Ovary (tissue), 10 donors: ENCODE measurements at places on chromosomes 11 and 22.
A peak's percentile ranks its signal among the peaks of the same experiment; 100 is the strongest.

- no peak overlapping the region for H3K4me3 ChIP-seq
- no peak overlapping the region for H3K27ac ChIP-seq
- DNase-seq: no peak
- H3K27me3 ChIP-seq: no peaks in the 10 kb centered on the region
- H3K36me3 ChIP-seq: no peaks in the 10 kb centered on the region
Observed at GRCh38 chr22:44182588-44183286, 2.0 kb downstream of the PARVG start.

DNA sequence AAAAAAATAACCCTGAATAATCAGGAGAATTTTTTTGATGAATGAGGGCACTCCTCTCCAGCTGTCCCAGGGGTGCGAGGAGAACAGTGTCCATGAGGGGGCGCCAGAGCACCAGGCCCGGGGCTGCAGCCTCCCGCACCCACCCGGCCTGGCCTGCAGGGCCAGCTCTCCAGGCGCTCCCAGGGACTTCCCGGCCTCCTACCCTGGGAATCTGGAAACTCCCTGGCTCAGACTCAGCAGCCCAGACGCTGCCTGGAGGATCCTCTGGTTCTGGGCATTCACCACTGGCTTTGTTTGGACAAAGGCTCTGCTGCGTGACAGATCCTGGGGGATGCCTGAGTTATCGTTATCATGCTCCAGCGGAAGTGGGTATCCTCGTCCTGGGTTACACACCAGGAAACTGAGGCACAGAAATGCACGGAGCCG is 31.0 kb downstream of the MCM5 start:
- H3K4me3 ChIP-seq: no peak overlapping the region
- H3K27me3 ChIP-seq: no peaks in the 10 kb centered on the region
- DNase-seq: peak; percentile 94
- H3K36me3 ChIP-seq: no peaks in the 10 kb centered on the region
- H3K27ac ChIP-seq: peak overlapping the region; percentile 33
- H3K4me1 ChIP-seq: no peaks in the 10 kb centered on the region

- H3K27ac ChIP-seq: no peak overlapping the region
- DNase-seq: no peak
- H3K4me3 ChIP-seq: no peak overlapping the region
- H3K27me3 ChIP-seq: no peaks in the 10 kb centered on the region
- H3K4me1 ChIP-seq: no peaks in the 10 kb centered on the region
Observed at GRCh38 chr11:85723088-85723487, 37.1 kb upstream of the CCDC89 start.

GRCh38 chr11:38278457-38279141 is 1680.6 kb upstream of the RAG2 start:
- no peak overlapping the region for H3K27ac ChIP-seq
- no peaks in the 10 kb centered on the region for H3K4me1 ChIP-seq
- no peak for DNase-seq
- H3K27me3 ChIP-seq: no peaks in the 10 kb centered on the region
- no peaks in the 10 kb centered on the region for H3K36me3 ChIP-seq

DNA sequence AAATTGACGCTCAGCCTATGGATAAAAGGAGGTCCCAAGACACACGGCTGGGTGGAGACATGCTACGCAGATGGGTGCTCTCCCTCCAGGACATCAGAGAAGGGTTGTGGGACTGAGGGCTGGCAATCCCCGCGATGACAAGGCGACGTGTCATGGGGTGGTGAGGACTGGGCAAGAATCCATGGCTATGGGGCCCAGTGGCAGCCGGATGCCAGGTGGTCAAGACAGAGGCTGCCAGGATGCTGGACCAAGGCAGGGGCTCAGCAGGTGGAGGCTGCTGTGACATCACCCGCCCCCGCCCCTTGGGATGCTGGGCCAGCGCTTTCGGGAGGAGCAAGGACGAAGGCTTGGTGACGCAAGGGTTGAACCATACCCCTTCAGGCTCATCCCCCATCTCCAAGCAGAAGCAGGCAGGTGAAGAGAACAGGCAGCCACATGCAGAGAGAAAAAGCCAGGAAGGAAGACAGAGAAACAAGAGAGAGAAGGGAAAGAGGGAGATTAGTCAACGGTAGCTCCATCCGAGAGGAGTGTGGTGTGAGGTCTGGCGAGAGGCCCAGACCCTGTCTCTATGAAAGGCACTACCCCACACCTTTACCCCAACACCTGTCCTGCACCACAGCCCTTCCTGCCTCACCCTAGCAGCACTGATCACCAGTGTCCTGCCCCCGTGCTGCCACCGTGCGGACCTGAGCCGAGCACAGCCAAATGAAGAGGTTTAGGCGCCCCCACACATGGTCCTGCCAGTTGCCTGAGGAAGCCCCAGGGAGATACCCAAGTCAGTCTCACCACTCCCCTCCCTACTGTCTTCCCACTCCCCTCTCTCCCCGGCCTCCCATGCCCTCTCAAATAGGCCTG is 24.1 kb upstream of the RASL10A start:
- H3K4me3 ChIP-seq: no peak overlapping the region
- no peak overlapping the region for H3K27ac ChIP-seq
- no peak for DNase-seq

GRCh38 chr22:38289583-38290082 is 16.8 kb upstream of the TMEM184B start:
- H3K27me3 ChIP-seq: no peaks in the 10 kb centered on the region
- H3K4me1 ChIP-seq: no peaks in the 10 kb centered on the region
- H3K36me3 ChIP-seq: no peaks in the 10 kb centered on the region
- H3K27ac ChIP-seq: peak overlapping the region; percentile 12

- no peaks in the 10 kb centered on the region for H3K27me3 ChIP-seq
- H3K4me3 ChIP-seq: no peak overlapping the region
Observed at GRCh38 chr11:19915808-19916207, 203.2 kb downstream of the NAV2 start.

DNA sequence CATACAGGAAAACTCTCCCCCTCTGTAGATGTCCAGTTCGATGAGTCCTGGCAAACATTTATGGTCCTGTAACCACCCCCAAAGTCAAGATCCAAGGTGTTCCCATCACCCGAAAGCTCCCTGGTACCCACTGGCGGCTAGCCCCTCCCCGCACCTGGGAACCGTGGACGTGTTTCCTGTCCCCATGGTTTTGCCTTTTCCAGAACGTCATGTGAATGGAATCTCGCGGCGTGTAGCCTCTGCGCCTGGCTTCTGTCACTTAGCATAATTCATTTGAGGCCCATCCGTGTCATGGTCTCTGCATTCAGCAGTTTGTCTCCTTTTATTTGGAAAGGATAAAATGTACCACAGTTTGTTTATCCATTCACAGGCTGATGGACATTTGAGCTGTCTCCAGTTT is 106.3 kb downstream of the KCNQ1 start:
- H3K27ac ChIP-seq: no peak overlapping the region
- H3K4me1 ChIP-seq: no peaks in the 10 kb centered on the region
- no peaks in the 10 kb centered on the region for H3K36me3 ChIP-seq
- H3K27me3 ChIP-seq: no peaks in the 10 kb centered on the region
- DNase-seq: no peak

GRCh38 chr11:11043721-11044120 is 185.9 kb upstream of the ZBED5 start:
- DNase-seq: no peak
- no peak overlapping the region for H3K27ac ChIP-seq
- peaks cover 5% of the 10 kb centered on the region for H3K4me1 ChIP-seq
- no peak overlapping the region for H3K4me3 ChIP-seq

DNA sequence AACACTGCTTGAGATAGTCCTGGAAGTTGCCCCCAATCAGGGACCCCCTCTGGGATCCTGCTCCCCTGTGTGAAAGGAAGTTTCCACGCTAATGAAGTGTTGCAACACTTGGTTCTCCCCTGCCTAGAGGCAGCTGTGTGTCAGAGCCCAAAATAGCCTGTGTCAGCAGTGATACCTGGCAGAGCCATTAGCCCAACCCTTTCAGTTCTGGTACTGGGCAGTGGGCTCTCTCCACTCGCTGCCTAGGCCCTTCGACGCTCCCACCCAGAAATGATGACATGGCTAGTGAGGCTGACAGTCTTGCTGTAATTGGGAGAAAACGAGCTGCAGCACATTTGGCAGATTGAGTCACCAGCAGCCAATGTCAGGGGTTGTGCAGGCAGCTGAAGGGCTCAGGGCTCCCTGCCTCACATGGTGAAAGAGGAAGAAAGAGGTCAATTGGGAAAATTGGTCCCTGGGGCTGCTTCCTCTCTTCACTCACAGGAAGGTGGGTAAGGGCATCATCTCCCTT is 1.4 kb upstream of the NXF1 start:
- peaks cover 6% of the 10 kb centered on the region for H3K4me1 ChIP-seq
- no peaks in the 10 kb centered on the region for H3K36me3 ChIP-seq
- no peaks in the 10 kb centered on the region for H3K27me3 ChIP-seq
- H3K4me3 ChIP-seq: no peak overlapping the region
- no peak for DNase-seq

DNA sequence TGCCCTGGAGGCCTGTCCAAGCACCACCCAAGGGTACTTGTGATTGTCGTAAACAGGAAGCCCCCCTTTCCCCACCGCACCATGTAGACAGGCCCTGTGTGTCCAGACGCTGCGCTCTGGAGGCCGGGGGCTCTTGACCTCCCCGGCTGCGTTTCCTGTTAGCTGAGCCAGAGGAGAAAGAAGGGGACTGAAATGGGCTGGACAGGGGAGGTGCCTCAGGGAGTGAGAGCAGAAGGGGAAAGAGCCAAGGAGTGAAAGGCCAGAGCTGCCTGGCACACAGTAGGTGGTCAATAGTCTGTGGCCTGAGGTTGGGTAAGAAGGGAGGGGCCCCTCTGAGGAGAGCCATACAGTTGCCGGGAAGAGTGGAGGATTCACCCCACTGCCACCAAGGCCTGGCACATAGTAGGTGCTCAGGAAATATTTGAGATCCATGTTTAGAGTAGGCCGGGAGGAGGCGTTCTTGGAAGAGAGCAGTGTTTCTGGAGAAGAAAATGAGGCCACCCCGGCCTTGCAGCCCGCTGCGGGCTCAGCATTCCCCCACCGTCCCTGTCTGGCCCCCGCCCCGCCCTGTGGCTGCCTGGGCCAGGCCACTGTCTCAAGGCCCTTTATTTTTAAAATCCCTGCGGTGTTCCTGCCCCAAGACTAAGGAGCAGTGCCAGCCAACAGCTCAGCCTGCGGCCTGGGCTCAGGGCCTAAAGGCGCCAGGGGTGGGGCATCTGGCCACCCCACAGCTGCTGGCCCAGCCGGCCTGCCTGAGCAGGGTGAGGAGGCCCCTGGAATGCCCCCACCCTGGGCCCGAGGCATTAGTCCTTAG is 13.6 kb upstream of the CDC42EP1 start:
- H3K27me3 ChIP-seq: no peaks in the 10 kb centered on the region
- H3K4me1 ChIP-seq: peaks cover 22% of the 10 kb centered on the region
- no peaks in the 10 kb centered on the region for H3K36me3 ChIP-seq
- no peak overlapping the region for H3K4me3 ChIP-seq

- H3K4me3 ChIP-seq: no peak overlapping the region
- no peaks in the 10 kb centered on the region for H3K4me1 ChIP-seq
- no peaks in the 10 kb centered on the region for H3K27me3 ChIP-seq
Observed at GRCh38 chr11:73398721-73399120, 22.5 kb downstream of the RELT start.

DNA sequence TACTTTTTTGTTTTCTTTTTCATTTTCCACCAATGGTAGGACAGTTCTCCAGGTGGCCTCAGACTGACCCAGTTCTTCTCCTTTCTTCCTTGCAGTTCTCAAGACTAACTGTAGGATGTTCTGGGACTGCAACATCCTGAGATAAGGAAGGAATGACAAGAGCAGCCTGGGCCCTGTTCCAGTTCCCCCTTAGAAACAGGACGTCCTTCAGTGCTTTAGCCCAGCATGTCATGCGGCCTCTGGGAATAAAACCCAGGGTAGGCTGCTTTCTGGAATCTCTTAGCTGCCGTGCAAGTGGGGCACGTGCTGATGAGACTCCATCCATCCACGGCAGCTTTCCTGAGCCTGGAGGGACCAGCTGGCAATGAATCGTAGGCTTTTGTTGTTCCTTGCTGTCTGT is 24.0 kb upstream of the CADM1 start:
- no peak overlapping the region for H3K27ac ChIP-seq
- H3K36me3 ChIP-seq: no peaks in the 10 kb centered on the region
- H3K27me3 ChIP-seq: no peaks in the 10 kb centered on the region
- no peak overlapping the region for H3K4me3 ChIP-seq

DNA sequence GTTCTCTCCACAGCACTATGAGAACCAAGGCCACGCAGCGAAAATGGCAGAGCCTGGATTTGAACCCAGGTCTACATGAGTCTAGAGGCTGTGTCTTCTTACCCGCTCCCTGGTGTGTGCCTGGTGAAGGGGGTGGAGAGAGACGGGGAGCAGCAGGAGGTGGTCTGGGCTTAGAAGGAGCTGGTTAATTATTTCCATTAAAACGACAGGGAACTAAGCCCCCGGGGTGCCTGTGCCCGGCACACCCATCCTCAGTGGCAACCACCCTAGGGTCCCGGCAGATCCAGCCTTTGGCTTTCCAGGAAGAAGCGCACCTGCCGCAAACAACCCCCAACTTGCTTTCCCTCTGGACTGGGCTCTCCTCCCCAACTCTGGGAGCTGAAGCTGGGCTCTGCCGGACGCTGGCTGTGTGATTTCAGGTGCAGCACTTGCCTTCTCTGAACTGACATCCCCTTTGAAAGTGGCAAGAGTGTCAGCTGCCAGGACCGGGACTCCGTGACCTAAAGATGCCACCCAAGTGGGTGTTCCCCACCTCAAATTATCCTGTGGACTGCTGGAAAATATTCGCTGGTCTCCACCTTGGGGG is 35.8 kb downstream of the MN1 start:
- DNase-seq: no peak
- no peak overlapping the region for H3K4me3 ChIP-seq
- no peaks in the 10 kb centered on the region for H3K4me1 ChIP-seq
- no peak overlapping the region for H3K27ac ChIP-seq
- no peaks in the 10 kb centered on the region for H3K36me3 ChIP-seq

DNA sequence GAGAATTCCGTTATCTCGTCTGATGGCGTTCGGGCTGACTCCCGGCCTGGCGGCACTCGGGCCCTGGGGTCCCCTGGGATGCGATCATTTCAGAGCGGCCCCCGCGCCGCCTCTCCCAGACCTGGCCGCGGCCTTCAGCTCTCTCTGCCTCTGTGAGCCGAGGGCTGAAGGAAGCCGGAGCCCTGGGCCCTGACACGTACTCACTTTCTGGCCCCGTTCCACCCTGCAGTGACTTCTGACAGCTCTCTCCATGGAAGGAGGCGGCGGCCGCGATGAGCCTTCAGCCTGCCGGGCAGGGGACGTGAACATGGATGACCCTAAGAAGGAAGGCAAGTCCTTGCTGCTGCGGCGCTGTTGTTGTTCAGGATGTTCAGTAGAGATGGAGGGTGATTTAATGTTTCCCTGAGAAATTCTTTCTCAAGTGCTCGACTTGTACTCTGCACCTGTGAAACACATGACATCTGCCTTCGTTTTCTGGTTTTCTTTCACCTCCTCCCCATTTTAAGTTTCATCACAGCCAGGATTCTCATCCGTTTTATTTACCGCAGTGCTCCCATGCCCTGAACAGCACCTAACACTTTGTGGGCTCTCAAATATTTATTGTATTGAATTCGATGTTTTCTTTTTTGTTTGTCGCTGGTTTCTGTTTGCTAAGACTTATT is 612 bp downstream of the GTSE1 start:
- H3K4me1 ChIP-seq: peaks cover 5% of the 10 kb centered on the region
- H3K36me3 ChIP-seq: no peaks in the 10 kb centered on the region
- peak; percentile 39 for DNase-seq
- no peaks in the 10 kb centered on the region for H3K27me3 ChIP-seq
- no peak overlapping the region for H3K27ac ChIP-seq
